ENCODE measurements at places on chromosomes 4 and X.

GRCh38 chr4:114595921-114596320 is 2.7 kb upstream of the UGT8 start:
- no peak for DNase-seq

- DNase-seq, result no peak
Observed at GRCh38 chr4:10949039-10949733, 264.6 kb upstream of the CLNK start.

DNA sequence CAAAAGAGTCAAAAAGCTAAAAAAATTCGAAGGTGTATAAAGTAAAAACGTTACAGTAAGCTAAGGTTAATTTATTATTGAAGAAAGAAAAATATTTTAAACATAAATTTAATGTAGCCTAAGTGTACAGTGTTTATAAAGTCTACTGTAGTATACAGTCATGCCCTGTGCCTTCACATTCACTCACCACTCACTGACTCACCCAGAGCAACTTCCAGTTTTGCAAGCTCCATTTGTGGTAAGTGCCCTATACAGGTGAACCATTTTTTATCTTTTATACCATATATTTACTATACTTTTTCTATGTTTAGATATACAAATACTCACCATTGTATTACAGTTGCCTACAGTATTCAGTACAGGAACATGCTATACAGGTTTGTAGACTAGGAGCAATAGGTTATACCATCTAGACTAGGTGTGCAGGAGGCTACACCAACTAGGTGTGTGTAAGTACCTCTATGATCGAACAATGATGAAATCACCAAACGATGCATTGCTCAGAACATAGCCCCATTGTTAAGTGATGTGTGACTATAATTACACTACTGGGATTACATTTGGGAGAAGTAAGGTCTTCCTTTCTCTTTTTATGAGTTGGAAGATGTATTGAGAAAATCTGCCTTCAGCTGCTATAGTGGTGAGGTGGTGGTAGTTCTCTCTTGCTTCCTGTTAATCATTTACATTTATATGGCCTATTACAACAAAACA is 27.2 kb downstream of the TMSB4X start:
- DNase-seq, result no peak

DNA sequence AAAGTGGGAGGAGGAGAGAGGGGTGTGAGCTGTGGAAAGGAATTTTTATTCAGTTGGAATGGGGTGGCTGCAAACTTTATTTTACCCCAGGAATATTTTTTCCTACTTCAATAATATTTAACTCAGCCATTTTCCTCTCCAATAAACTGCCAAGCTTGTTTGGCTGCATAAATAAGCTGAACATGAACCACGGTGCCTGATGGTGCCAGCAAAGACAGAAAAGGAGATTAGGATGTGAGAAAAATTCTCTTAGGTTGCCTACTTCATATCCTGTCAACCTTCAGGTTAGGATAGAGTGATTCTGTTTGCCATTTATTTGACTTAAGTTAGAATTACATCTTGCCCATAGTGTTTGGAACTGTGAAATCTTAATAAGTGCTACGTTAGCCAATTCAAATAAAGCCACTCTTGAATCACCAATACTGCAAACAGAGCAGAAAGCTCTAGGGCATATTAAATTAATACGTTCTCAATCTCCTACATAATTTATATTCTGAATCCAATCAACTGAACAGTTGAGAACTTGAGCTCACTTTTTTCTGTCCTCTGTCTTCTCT is 195.1 kb downstream of the ARHGAP24 start:
- no peak for DNase-seq

Data from A172 (cell line).